ENCODE measurements at places on chromosomes 1 and 21.

- DNase-seq = peak; percentile 35
Measured at GRCh38 chr1:88935522-88936222, 44.3 kb upstream of the GTF2B start.

- no peak for DNase-seq
Measured at GRCh38 chr1:160124705-160125478, 9.3 kb downstream of the ATP1A2 start.

DNA sequence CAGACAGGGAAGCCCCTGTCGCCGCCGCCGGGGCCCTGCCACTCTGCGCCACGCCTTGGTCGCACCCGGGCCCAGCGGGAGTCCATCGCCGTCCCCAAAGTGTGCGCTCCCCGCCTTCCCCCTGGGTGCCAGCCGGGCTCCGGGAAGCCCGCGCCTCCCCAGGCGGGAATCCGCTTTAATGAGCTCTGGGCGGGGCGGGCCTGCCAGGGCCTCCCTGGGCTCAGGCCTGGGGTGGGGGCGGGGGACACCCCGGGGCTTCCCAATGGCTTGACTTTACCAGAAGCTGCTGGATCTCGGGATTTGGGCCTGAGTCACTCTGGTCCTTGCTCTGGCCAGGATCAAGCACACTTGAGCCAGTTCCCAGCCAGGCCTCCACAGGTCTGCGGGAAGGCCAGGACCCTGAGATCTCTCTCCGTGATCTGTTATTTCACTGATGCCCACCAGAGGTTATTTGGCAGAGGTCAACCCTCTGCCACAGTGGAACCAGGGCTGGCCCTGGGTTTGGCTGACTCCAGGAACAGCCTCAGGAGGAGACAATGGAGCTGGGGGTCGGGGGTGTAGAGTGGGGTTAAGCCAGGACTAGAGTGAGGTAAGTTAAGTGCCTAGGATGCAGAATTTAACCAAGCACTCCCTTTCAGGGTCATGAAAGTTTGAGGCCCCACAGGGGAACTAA, 178.4 kb upstream of the EDN2 start:
- DNase-seq = no peak

DNA sequence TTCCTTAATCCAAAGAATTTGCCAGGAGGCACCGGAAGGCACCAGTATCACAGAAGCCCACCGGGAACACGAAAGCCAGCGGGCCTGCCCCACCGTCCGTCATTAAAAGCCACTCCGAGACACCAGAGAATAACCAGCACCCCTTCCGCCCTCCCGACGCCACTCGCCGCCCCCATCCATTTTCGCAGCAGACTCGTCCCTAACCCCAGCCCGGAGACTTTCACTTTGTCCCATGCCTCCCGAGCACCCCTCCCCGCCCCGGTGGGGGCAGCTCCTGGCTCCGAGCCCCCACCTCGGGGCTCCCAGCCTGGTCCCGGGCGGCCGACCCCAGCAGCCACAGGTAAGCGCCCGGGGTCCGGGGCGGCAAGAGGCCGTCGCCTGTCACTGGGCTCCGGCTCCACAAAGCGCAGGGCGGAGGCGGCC, 105.4 kb downstream of the SLC45A1 start:
- DNase-seq = no peak

GRCh38 chr1:28266920-28267322, 7.6 kb downstream of the SESN2 start:
- no peak for DNase-seq
